ENCODE measurements at places on chromosomes 6 and 20.

DNA sequence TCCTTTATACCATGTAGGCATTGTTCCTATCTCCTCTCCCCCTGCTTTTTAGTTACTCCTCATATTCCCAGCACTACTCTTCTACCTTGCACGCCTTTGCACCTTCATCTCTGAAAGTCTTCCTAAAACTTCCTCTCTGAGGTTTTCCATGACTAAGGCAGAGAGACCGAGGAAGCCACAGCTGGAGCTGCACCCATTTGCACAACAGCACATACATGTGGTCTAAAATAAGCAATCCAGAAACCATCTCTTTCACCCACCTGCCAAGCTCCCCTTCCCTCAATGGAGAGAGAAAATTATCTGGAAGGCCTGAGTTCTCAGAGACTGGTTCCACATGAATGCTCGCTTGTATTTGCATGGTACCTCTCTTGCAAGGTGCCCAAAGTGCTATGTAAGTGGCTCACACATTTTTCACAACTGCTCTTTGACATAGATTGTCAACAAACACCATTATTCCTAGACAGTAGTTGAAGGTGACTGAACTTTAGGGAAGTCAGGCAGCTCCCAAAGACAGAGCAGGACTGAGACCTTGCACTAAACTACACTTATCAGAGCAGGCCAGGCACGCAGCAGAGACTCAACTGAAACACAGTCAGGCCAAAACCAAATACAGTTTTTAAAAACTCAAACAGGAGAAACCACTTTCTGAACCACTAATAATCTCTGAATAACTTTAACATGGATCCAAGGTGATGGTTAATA lies 313.2 kb downstream of the TFAP2A start:
- no peak for DNase-seq

- no peak for DNase-seq
These were observed 106.0 kb upstream of the TNFAIP3 start for GRCh38 chr6:137761072-137761471.

- peak; percentile 67 for DNase-seq
These were observed 575 bp downstream of the WTAP start for GRCh38 chr6:159727717-159728445.

DNA sequence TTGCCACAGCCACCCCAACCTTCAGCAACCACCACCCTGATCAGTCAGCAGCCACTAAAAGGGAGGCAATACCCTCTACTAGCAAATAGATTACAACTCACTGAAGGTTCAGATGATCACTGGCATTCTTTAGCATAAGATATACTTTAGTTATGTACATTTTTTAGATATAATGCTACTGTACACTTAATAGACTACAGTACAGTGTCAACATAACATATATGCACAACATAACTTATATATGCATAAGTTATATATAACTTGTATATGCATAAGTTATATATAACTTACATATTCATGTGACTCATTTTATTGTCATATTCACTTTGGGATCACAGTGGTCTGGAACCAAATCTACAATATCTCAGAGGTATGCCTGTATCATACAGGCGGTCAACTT lies 61.7 kb downstream of the GMDS start:
- DNase-seq, result no peak

GRCh38 chr6:121210943-121211342 lies 123.3 kb downstream of the TBC1D32 start:
- DNase-seq, result no peak

DNA sequence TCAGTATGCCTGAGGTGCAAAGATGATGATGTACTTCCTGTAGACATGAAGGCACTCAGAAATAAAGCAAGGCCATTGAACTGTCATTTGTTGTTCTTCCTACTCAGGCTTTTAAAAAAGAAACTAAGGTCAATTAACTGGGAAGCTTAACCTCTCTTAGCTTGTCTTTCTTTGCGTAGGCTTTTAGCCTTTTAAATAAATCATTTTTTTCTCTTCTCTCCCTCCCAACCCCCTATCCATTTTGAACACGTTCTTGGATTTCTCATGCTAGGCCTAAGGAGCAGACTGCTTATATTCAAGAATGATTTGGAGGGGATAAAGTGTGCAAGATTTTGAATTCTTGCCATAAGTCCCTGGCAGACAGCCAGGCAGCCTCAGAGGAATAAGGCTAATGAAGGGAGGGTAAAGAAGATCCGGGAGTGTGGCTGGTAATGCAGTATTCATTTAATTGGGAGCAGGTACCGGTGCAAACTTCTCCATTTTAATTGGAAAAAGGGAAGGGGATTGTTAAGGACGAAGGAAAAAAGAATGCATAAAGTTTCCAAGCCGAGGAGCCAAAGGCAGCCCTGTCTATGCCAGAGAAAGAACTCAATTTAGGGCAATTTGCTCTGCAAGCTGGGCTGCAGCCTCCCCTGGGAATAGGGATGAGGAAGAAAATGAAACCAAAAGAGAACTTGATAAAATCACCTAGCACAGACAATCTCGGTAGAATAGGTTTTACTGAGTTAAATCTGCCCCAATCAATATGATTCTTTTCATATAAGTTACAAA lies 343.8 kb upstream of the MMS22L start:
- DNase-seq, result peak; percentile 35

DNA sequence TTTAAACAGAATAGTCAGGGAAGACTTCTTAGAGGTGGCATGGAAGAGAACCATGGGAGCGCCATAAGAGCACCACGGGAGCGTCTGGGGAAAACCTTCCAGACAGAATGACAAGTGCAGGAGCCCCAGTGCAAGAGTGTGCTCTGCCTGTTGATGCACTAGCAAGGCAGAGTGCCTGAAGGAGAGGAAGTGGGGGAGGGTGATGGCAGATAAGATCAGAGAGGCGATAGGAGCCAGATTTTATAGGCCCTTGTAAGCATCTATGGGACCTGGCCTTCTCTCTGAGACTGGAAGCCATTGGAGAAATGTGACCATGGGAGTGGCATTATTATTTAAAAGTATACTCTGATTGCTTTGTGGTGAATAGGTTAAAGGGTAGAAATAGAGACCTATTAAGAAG lies 13.1 kb downstream of the FUCA2 start:
- no peak for DNase-seq

DNA sequence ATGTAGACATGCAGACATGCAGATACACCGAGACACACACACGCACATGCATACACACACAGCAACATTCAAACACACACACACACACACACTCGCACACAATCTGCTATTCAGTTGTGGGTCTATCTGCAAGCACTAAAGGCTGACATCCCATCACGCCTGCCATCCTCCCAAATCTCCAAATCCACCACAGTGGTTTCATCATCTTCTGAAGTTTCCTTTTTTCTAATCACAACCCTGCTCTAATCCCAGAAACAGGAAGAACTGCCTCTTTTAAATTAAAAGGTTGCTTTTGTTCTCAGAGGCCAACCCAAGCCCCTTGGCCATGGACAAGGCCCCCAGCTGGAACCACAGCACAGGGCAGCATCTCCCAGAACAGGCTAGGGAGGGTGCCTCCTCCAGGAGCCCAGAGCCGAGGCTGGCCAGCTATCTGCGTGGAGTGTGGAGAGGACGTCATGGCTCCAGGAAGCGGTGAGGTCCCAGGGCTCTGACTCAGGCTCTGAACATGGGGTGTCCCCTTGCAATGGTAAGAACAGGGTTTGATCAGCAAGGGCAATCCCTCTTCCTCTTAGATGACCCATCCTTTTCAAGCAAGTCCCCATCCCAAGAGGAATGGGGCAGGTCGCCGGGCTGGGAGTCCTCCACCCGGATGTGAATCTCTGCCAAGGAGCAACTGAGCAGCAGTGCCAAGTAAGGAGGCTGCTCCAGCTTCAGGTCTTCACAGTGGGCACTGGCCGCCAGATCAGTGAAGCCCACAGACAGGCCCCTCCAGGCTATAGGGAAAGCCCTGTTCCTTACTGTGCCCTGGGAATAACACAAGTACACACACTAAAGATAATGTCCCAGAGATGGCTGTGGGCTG lies 14.7 kb downstream of the FOXF2 start:
- no peak for DNase-seq

DNA sequence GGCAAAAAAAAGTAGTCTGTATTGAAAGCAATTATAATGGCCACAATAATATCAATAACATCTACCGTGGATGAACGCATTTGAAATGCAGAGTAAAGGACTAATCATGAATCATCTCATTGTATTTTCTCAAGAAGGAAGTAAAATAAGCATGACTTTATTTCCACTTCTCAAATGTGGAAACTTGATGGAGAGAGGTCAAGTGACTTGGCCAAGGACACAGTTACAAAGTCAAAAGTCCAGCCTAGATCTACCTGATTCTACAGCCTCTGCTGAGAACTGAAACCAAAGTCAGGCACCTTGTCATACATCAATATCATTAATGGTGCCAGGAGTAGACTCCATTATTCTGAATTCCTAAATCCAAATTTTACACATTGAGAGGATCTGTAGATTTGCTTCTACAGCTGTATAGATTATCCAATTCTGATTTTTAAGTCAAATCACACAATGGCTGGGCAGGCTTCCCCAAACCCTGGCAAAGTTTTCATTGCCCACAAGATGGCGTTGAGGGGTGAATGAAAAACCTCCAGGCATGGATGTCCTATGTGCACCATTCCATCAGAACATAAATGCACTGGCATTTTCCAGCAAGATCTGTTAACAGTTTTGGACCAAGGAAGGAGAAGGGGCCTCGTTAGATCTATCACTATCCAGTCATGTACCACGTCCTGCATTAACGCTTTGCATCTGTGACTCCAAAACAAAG lies 423.1 kb downstream of the MAFB start:
- peak; percentile 67 for DNase-seq

- DNase-seq, result no peak
These were observed 300.8 kb downstream of the PHF3 start for GRCh38 chr6:63936399-63936798.

- DNase-seq, result no peak
These were observed 764.2 kb downstream of the TENT5A start for GRCh38 chr6:80988286-80988685.

DNA sequence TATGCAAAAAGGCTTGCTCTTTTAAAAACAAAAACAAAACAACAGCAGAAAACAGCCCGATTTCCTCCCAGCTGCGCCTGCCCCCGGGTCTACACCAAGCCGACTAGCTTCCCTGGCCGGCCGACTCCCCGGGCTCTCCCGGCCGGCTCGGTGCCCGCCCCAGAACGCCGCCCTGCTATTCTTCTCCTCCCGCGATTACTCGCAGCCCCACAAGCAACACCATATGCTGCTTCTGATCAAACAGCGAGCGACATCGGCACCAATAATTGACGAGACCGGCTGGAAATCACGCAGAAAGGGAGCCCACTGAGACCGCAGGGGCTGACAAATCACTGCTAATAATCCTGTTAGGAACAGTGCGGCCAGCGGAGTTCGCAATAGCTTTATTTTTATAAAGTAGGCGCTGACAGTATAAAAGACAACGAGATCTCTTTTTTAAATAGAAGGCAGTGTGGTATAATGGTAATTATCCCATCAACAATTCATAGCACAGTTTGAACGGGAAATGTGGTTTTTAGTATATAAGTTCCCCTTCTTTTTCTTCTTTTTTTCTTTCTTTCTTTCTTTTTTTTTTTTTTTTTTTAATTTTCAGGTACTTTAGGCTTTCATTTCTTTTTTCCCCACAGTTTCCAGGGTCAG lies 3.3 kb downstream of the SIM1 start:
- DNase-seq, result no peak

DNA sequence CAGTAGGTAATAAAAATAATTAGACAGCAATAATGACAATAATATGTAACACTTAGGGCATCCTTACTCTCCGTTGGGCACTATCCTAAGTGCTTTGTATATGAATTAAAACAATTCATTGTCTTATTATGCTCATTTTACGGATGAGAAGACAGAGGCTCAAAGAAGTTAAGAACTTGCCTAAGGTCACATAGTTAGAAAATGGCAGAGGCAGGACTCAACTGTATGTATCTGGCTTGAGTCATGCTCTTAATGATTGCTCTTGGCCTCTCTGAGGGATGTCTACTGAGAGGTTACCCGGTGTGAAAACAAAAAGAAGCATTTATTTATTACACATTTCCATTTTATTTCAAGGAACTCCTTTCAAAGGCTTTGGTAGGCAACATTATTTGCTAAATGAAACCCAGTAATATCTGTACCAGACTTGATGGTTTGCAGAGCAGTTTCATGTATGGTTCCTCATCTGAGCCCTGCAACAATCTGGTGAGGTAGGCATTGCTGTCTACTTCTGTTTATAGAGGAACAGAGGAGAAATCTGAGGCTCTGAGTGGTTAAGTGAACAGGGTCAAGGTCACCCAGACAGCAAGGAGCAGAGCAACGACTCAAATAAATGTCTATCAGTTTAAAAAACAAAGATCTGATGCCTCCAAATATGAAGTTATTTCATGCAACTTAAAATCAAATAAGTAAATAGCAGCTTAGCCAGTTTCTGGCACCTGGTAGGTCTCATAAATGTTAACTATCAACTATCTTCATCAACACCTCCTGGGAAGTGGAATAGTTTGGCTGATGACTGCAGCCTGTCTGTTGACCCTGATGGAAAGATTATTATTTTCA lies 4.2 kb upstream of the PARD6B start:
- DNase-seq, result no peak

GRCh38 chr6:14354919-14355572 lies 237.5 kb downstream of the CD83 start:
- DNase-seq, result peak; percentile 53

DNA sequence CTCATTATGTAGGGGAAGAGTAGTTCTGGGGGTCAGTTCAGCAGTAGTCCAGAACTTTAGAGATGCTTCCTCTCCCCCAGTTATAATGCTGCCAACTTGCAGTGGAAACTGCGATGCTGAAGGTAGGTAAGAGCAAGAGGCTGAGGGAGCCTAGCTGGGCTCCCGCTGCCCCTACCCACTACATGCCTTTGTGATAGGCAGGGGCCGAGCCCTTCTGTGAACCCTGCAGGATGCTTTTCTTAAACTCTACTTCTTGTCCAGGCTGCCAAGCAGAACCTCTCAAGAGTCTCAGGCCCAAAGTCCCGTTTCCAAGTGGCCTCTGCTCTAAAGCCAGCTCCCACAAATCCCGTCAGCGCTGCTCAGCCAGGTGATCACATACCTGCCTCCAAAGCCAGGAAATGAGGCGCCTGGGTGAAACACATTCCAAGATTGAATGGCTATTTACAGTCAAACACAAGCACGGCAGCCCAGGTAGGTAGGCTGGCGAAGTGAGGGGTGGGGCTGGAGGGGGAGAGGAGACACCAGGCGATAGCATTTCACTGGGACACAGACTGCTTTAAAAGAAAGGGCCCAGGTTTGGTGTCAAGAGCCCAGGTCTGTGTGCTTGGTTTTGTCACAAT lies 150.7 kb downstream of the CD24 start:
- DNase-seq, result no peak

GRCh38 chr6:152380351-152380767 lies 256.8 kb downstream of the SYNE1 start:
- peak; percentile 87 for DNase-seq

- no peak for DNase-seq
These were observed 287.3 kb upstream of the TSHZ2 start for GRCh38 chr20:52684905-52685304.

- DNase-seq, result peak; percentile 88
These were observed 13.2 kb upstream of the TFB1M start for GRCh38 chr6:155327326-155328073.
